NCI-H1105 treated with DMSO at 0.1 percent for 48 hours (cell line): ENCODE measurements at places on chromosomes 12 and 14.

DNA sequence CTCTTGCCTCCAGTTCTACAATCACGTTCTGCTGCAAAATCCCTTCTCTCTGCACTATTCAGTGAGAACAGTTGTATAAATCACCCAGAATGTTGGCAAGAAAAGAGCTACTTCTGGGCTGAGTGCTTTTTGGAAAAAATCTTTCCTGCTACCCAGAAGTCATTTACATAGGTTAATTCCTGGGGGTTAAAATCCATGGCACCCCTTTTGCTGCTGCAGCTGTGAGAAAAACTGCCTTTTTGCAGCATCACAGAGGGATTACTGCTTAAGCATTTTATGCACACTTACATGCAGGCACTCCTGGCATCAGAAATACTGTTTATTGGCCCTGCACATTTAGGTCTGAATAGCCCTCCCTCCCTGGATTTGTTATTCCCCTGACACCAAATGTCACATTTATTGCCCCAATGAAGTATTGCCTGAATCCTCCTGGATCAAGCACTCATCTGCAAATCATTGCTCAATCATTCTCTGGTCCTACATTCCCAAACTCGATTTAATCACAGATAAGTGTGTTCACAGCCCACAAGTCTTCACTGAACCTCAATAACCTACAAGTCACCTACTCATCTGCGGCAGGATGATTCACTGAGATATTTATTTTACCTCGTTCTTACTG lies 43.1 kb upstream of the CCDC196 start:
- DNase-seq: no peak

DNA sequence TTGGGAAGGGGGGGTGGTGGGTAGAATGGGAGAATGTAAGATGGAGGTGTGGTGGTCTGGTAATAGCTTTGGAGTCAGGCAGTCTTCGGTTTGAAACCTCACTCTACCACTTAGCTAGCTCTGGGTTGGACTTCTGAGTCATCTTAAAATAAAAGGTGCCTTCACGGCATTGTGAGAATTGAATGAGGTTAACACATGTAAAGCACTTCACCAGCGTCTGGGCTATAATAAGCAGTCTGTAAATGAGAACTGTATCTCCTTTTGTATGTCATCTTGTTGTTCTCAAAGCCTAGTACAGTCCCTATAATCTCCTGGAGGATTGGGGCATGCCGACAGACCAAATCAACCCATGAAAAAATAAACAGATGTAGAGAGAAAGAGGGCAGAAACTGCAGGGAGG lies 11.2 kb downstream of the C2CD5 start:
- no peak for DNase-seq

DNA sequence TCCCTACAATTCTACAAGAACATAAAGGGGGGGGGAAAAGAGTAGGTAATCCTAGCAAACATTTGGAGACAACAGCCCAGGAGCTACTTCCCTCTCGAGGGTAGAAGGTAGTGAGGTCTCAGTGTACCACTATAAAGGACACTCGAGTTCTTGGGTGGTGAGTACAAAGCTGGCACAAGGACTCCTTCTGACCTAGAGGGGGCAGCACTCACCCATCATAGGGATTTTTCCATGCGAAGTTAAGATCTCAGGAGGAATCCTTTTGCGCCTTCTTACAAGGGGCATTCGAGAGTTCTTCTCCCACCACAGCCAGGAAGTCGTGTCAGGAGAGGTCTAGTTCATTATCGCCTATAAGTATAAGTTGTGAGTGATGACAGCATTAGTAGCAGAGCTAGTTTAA lies 200.2 kb upstream of the RBM19 start:
- DNase-seq: peak; percentile 41

GRCh38 chr12:108214486-108214885 lies 85.4 kb downstream of the WSCD2 start:
- DNase-seq: no peak

GRCh38 chr12:1837541-1838204 lies 17.3 kb downstream of the LRTM2 start:
- DNase-seq: no peak

DNA sequence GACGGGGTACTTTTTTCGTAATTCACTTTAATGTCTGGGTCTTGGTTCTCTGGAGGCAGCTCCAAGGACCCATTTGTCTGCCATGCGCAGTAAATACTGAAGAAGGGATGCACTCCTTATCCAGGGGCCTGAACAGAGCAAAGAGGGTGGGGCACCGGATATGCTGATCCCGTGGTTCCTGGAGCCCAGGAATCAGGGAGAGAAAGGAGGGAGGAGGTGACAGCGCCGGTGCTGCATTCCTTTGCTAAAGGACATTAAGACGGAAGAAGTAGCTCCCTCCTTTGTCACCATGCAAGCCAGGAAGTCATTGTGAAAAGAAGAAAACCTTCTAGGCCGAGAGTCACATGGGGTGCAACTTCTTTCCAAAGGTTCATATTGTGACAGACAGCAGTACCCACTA lies 1057.7 kb downstream of the VRK1 start:
- DNase-seq: no peak

DNA sequence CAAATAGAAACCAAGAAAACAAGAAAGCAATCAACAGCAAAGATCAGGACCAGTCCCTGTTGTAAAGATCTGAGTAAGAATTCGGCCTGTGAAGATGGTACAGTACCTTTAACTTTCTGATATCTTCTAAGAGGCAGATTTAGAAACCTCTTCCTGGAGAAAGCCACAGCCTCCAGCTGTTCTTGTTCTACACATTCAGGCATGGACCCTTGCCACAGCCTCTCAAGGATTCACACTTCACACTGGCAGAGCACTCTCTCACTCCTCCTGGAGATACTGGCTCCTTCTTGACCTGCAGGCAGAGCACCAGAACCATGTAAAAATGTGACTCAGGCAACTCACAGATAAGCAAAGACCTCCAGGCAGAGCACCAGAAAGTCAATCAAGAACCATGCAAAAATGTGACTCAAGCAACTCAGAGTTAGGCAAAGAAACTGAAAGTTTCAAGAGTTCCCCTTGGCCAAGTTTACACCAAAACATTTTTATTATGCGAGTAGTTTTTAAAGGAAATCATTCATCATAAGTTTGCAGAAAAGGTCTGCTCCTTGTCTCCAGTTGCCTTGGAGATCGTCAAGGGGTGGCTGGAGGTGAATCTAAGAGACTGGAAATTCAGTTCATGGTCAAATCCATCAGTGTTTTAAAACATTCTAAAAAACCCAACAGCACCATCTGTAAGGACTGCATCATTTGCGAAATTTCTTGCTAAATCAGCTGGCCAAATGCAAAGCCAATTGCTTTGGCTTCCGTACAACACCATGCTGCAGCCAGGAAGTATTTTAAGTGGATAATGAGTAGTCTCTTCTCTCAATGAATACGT lies 119.3 kb upstream of the MDM1 start:
- DNase-seq: peak; percentile 78
